ENCODE measurements at places on chromosomes 4 and X.

- no peak for DNase-seq
These were observed 49.6 kb downstream of the RRAGB start for GRCh38 chrX:55767100-55767499.

GRCh38 chr4:46870411-46870810 lies 38.6 kb downstream of the COX7B2 start:
- no peak for DNase-seq

GRCh38 chr4:93829820-93830687 lies 1.5 kb downstream of the ATOH1 start:
- DNase-seq, result no peak

GRCh38 chrX:683576-683975 lies 53.0 kb downstream of the SHOX start:
- DNase-seq, result no peak

DNA sequence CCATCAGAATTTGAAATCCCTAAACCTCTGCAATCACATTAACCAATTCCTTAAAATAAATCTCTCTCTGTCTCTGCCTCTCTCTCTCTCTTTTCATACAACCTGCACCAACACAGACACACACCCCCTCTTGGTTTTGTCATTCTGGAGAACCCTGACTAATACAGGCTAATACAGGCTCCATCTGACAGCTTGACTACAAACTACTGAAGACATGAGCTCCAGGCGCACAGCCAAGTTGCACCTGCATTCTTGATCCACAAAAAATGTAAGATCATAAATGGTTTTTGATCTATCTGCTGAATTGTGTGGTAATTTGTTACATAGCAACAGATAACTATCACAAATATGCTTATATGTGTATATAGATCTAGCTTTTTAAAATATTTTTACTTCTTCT lies 2414.2 kb downstream of the PCDH7 start:
- no peak for DNase-seq

GRCh38 chr4:99540277-99540939 lies 23.4 kb downstream of the TRMT10A start:
- no peak for DNase-seq

DNA sequence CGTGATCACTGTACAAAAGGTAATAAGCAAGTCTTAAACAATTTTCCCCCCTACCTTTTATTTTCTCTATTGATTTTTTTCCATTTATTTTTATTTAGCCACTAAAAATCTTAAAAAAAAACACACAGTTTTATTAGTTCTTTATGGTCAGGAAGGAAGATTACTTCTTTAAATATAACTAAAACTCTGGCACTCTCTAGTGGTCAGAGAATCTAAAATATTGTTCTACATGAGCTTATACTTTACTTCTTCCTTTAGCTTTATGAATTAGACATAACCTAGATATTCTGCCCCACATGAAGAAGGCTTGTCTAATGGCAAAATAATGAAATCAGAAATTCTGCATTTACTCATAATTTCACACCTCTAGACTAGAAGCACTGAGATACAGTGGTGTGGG lies 135.2 kb downstream of the PDE5A start:
- DNase-seq, result no peak

GRCh38 chrX:39439906-39440798 lies 638.9 kb downstream of the MID1IP1 start:
- DNase-seq, result no peak

DNA sequence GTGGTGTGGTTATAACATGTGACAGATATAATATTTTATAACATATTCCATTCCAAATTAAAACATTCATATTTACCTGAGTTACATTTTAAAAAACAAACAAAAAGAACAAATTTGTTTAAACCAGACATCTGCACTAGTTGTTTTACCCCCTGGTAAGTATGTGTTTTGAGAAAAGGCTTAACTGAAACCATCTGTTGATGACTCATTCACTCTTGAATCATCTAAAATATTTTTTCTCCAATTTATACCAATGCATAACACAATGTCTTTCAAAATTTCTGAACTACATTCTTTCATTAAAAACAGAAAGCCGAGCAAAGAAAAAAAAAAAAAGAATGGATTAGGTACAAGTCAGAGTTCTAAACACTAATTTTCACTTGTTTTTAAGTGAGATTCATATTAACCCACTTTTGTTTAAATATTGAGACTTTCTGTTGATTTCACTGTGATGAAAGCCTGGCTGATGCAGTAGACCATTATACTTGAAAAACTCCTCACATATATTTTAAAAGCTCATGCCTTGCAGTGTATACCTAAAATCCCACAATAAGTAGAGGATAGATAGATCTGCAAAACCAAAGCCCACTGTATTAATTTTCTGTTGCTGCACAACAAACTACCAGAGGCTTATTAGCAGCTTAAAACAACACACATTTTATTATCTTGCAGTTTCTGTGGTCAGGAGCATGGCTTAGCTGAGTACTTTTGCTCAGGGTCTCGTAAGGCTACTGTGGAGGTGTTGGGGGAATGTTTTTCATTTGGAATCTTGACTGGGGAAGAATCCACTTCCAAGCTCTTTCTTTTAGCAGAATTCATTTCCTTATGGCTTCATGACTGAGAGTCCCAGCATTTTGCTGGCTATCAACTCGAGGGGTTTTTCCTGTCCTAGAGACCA lies 221.5 kb downstream of the PCDH18 start:
- DNase-seq, result no peak

GRCh38 chr4:77911091-77911490 lies 48.5 kb downstream of the MRPL1 start:
- DNase-seq, result no peak

- no peak for DNase-seq
These were observed 4.0 kb upstream of the C4orf17 start for GRCh38 chr4:99506781-99507180.

GRCh38 chrX:121886557-121886956 lies 839.1 kb downstream of the GLUD2 start:
- DNase-seq, result no peak

DNA sequence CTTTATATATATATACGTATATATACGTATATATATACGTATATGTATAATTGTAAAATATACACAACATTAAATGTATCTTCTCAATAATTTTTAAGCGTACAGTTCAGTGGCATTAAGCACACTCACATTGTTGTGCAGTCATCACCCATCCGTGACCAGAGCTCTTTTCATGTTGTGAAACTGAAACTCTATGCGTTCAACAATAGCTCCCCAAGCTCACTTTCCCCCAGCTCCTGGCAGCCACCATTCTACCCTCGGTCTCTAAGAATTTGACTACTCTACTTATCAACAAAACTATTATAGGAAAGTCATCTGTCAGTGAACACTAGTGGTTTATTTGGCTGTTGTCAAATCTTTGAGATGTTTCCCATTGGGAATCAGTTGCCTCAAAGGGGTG lies 621.8 kb upstream of the GALNT7 start:
- DNase-seq, result no peak

GRCh38 chr4:126465341-126465740 lies 1150.6 kb downstream of the FAT4 start:
- DNase-seq, result no peak

Measured in C1 segment of cervical spinal cord (tissue), 14 donors.